ENCODE measurements at places on chromosomes 7 and 10.

DNA sequence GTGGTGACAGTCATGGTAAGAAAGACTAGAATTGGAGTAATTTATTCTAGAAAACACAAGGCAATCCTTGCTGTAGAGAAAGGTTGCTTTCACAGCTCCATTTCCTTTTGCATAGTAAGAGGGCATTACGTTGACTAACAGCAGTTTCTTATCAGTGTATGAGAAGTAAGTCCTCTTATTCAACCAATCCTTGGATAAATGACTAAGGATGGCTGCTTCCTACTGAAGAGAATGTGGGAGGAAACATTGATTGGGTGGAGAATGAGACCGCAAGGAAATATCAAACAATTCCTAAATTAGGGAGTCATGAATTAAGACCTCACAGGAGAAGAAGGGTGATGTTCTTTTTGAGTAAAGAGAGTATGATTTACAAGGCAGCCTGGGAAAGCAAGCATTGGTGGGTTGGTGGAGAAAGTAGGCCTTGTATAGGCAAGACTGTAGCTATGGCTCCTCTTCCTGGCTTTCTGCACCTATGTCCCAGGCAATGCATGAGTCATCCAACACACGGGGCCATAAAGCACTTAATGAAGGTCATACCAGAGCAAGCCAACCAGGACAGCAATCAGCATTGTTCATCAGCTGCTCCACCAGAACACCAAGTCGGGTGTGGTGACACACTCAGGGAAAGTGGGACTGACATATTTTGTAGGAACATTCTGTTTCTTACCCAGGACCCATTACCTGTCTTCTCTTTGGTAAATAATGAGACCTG, 5.6 kb downstream of the MGAM start:
- no peak overlapping the region for H3K27ac ChIP-seq
- no peaks in the 10 kb centered on the region for H3K27me3 ChIP-seq

GRCh38 chr10:17993361-17993760, 41.6 kb downstream of the SLC39A12 start:
- H3K4me1 ChIP-seq, result no peaks in the 10 kb centered on the region
- H3K27me3 ChIP-seq, result no peaks in the 10 kb centered on the region
- H3K4me3 ChIP-seq, result no peak overlapping the region
- H3K36me3 ChIP-seq, result no peaks in the 10 kb centered on the region
- H3K27ac ChIP-seq, result no peak overlapping the region
- DNase-seq, result no peak

DNA sequence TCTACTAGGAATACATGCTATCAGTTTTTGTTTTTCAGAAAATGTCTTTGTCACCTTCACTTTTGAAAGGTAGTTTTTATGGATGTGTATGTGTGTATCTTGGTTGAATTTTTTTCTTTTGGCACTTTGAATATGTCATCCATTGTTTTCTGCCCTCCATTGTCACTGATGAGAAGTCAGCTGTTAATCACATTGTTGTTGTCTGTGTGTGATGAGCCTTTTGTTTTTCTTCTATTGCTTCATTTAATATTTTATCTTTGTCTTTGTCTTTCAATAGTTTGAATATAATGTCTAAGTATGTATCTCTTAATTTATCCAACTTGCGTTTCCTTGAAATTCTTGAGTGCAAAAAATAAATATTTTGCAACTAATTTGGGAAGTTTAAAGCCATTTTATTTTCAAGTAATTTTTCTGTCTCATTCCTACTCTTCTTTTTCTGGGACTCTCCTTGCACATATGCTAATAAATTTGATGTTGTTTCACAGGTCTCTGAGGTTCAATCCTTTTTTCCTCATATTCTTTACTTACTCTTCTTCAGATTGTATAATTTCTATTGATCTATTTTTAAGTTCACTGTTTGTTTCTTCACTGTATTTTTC, 546.9 kb upstream of the GHITM start:
- DNase-seq, result no peak
- H3K4me3 ChIP-seq, result no peak overlapping the region
- no peaks in the 10 kb centered on the region for H3K27me3 ChIP-seq
- H3K4me1 ChIP-seq, result no peaks in the 10 kb centered on the region
- no peak overlapping the region for H3K27ac ChIP-seq
- H3K36me3 ChIP-seq, result no peaks in the 10 kb centered on the region

DNA sequence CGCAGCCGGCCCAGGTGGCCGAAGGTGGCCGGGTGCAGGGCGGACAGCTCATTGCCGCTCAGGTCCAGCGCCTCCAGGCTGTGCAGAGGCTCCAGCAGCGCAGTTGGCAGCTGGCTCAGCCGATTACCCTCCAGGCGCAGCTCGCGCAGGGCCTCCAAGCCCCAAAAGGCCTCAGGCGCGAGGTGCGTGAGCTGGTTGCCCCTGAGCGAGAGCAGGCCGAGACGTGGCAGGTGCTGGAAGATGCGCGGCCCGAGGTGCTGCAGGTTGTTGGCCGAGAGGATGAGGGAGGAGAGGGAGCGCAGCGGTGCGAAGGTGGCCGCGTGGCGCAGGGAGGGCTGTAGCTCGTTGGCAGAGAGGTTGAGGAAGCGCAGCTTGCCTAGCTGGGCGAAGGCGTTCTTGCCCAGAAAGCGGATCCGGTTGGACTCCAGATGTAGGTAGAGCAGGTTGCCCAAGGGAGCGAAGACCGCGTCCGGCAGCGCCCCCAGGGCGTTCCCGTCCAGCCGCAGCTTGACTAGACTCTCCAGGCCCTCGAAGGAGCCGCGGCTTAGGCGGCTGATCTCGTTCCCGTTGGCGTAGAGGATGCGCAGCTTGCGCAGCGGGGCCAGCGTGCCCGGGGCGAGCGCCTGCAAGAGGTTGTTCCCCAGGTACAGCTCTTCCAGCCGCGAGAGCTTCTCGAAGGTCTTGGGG, 923 bp downstream of the TRIL start:
- H3K4me3 ChIP-seq, result peak overlapping the region; percentile 93
- no peak for DNase-seq
- no peaks in the 10 kb centered on the region for H3K27me3 ChIP-seq
- no peak overlapping the region for H3K27ac ChIP-seq

GRCh38 chr7:44471850-44472249, 18.6 kb downstream of the NUDCD3 start:
- H3K4me3 ChIP-seq, result no peak overlapping the region
- DNase-seq, result no peak
- no peak overlapping the region for H3K27ac ChIP-seq
- peaks cover 53% of the 10 kb centered on the region for H3K36me3 ChIP-seq

- H3K27me3 ChIP-seq, result no peaks in the 10 kb centered on the region
- peak overlapping the region; percentile 60 for H3K4me3 ChIP-seq
- H3K27ac ChIP-seq, result no peak overlapping the region
- H3K36me3 ChIP-seq, result no peaks in the 10 kb centered on the region
- H3K4me1 ChIP-seq, result peaks cover 12% of the 10 kb centered on the region
These were observed 53.5 kb upstream of the TNS3 start for GRCh38 chr7:47635091-47636080.

DNA sequence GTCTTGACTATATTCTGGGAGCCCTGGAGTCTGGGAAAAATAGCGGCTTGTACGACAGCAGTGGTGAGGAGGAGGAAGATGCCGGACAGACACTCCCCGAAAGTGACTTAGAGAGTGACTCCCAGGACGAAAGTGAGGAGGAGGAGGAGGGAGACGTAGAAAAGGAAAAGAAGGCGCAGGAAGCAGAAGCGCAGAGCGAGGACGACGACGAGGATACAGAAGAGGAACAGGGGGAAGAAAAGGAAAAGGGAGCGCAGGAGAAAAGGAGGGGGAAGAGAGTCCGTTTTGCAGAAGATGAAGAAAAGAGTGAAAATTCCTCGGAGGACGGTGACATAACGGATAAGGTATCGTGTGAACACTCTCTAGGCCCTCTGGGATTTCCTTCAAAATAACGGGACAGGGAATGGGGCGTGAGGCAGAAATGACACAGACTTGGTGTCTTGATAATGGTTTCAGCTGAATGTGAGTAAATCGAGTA, 908 bp downstream of the NOM1 start:
- DNase-seq, result no peak
- H3K4me1 ChIP-seq, result peaks cover 28% of the 10 kb centered on the region
- H3K27me3 ChIP-seq, result peaks cover under 1% of the 10 kb centered on the region
- H3K27ac ChIP-seq, result peak overlapping the region; percentile 68
- H3K36me3 ChIP-seq, result peaks cover 43% of the 10 kb centered on the region

DNA sequence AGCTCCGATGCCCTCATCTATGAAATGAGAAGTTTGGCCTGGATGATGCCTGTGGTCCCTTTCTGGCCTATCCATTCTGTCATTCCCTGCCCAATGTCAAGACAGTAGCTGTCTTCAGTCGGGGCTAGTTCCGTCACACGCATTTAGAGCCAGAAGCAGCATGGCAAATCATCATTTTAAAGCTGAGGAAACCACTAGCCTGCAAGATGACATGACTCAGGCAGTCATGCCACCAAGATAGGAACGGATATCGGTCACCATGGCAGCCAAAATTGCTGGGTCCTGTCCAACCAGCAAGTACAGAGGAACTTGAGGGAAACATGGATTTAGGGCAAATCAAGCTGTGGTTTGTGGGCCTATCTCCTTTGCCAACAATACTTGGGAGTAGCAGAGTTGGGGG, 64.5 kb upstream of the MRLN start:
- DNase-seq, result no peak
- H3K27ac ChIP-seq, result no peak overlapping the region
- H3K4me1 ChIP-seq, result no peaks in the 10 kb centered on the region
- peaks cover 11% of the 10 kb centered on the region for H3K36me3 ChIP-seq
- no peaks in the 10 kb centered on the region for H3K27me3 ChIP-seq
- no peak overlapping the region for H3K4me3 ChIP-seq
